ENCODE measurements at places on chromosomes 3 and 15. TPM values are rescaled to one million over a fixed set of nuclear protein-coding genes. Genes with fewer than 3 reads are reported as not detected.

SNX4 gene
- 33.9 TPM for total RNA-seq

WDR76 gene
- 81.1 TPM for total RNA-seq

CGNL1 gene
- total RNA-seq, result not detected

DNA sequence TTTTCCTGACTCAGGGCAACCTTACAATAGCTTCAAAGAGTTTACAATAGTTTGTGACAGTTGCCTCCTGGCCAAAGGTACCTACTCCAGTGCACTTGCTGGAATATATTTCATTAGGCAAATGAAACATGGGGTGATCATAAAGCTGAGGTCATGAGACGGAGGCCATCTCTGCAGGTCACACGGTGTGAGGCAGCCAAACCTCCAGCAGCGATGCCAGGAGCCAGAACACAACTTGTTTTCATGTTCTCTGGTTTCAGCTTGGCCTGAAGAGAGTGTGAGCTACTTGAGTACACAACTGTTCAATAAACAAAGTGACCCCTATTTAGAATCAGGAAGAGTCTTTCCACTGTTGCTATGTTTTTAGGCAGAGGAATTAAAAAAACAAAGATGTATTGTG lies 42.7 kb upstream of the PYGO1 start:
- DNase-seq, result no peak

CTDSPL gene
- 2.3 TPM for total RNA-seq

GRCh38 chr3:21645121-21645897 lies 105.7 kb downstream of the ZNF385D start:
- no peak for DNase-seq

DNA sequence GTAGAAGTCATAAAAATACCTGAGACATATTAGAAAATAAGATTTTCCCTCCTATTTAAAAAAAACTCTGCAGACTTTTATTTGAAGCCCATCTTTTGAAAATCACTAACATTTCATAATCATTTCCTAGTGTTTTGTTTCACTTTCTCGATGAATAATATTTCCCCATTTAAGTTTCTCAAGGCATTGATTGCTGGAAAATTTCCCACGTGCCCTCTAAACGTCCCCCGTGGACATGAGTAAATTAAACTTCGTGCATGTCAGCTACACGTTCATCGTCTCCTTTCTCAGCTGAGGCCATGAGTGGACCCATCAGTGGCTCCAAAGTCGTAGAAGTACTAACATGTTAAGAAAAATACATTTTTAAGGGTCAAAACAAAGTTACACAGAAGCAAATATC lies 2.0 kb upstream of the TM2D3 start:
- no peak for DNase-seq

LOXL1 gene
- total RNA-seq, result 2.4 TPM

MTFMT gene
- total RNA-seq, result 28.3 TPM

GRCh38 chr15:70154718-70155347 lies 57.1 kb upstream of the TLE3 start:
- DNase-seq, result no peak

KCNMB2 gene
- total RNA-seq, result not detected

GOLGA6B gene
- not detected for total RNA-seq

DNA sequence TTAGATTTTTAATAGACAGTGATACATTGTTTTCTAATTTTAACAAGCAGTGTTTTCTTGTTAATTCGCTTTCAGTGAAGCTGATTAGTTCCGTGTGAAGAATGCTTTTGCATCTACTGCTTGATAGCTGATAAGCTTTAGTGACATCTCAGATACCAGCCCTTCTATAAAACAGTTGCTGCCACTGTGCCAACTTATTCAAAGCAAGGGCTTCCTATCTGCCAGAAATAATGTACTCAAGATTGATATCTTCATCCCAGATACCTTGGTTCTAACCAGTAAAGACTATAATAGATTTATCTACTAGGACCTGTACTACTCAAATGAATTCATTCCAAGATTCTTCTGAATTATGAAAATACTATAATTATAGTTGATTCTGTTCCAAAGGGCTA lies 30.4 kb downstream of the RARB start:
- no peak for DNase-seq

GRCh38 chr3:160956785-160957184 lies 148.4 kb downstream of the B3GALNT1 start:
- DNase-seq, result no peak

WDR93 gene
- total RNA-seq, result not detected

- peak; percentile 54 for DNase-seq
These were observed 778 bp upstream of the AP4E1 start for GRCh38 chr15:50907601-50908208.

IQCF5 gene
- not detected for total RNA-seq

DNA sequence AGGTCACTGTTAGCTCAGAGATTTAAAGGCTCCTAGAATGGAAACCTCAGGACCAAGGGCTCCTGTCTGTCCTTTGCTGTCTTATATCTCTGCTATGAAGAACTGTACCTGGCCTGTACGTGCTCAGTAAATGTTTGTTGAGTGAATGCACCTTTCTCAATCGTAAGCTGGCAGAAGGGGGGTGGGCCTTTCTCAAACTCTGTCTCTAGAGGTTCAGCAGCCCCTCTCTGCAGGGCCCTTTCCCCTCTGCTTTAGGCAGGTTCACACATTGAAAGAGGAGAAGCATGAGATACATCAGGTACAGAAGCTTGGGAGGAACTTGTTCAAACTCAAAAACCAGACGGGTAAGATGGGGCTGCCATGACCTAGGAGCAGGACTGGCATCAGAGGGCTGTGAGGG lies 155.6 kb downstream of the GOLGA6L4 start:
- DNase-seq, result no peak

DNA sequence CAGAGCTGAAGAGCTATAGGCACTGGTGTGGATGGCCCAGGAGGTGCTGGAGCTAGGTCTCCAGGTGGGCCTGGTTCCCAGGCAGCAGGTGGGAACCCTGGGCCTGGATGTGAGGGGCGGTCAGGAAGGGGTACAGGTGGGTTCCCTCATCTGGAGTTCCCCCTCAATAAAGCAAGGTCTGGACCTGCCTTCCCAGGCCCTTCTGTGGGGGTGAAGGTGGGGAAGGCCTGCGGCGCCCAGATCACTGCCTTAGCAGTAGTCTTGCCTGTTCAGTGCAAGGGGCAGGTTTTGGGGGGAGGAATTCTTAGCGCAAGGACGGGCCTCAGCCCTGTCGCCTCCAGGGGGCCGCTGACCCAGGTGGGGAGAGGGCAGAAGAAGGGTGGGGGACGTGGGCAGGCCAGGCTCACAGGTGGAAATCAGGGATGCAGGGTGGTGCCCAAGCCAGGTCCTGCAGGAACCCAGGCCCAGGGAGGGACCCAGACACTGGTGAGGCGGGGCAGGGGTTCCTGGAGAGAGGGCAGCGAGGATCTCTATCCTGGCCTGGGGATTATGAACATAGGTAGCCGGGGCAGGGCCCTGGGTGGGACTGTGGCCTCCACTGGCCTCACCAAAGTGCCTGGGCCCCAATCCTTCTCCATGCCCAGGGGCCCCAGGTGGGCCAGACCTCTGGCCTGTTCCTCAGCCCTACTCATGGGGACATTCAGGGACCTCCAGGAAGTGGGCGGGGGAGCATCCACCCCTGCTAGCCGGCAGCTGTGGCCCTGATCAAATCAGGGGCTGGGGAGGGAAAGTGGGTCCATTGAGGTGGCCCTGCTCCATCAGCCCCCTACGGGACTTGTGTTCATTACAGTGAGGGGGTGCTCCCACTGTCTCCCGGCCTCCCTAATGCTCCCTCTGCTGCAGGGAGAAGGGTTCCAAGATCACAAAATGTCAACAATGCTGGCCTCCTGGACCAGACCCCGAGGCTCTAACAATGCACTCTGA lies 25.3 kb downstream of the HDAC11 start:
- DNase-seq, result no peak

MYLK gene
- not detected for total RNA-seq

DNA sequence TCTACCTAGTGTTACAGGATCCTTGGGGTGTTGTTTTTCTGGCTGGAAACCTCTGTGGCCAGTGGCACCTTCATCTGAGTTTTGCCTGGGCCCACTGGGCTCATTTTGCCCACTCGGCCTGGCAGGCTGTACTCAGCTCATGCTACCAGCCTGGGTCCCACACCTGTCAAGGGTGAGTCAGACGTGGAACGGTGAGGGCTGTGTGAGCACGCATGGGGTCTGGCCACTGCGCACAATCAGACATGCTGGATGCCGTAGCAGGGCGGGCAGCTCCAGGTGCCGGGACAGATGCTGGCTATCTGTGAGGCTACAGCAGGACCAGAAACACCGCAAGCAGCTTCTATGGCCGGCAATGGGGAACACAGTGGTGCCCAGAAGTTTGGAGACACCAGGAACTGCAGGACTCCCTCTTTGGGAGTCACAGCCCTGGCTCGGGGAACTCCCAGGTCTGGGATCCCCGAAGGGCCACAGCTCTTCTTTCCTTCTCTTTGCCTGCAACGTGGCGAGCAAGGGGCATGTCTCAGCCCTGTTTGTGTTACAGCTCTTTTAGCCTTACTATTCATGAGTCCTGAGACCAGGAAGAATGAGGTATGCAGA lies 35.9 kb upstream of the DNAJC13 start:
- DNase-seq, result no peak

- no peak for DNase-seq
These were observed 296.7 kb downstream of the PTPRG start for GRCh38 chr3:61858054-61858453.

GRCh38 chr15:58472221-58472620 lies 40.4 kb downstream of the LIPC start:
- DNase-seq, result no peak

ACSBG1 gene
- 0.24 TPM for total RNA-seq

DNA sequence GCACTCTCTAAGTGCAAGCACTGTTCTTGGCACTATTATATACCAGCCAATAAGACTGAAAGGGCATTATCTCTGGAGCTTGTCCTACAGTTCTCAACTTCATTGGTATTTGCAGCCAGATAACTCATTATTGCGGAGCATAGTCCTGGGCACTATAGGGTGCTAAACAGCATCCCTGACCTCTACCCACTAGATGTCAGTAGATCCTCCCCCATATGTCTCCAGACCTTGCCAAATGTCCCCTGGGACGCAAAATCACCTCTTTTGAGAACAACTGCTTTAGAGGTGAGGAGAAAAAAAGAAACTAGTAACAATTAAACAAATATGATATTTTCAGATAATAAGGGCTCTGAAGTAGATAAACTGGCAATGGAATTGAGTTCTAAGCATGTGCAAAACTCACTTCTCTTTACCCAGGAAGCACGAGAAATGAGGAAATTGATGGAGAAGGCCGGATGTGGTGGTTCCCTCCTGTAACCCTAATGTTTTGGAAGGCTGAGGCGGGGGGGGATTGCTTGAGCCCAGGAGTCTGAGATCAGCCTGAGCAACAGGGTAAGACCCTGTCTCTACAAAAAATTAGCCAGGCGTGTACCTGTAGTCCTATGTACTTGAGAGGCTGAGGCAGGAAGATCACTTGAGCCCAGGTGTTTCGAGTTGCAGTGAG lies 61.4 kb downstream of the FRMD4B start:
- no peak for DNase-seq

GRCh38 chr3:34185301-34185700 lies 386.9 kb downstream of the PDCD6IP start:
- DNase-seq, result no peak

GRCh38 chr3:120730576-120731542 lies 11.5 kb downstream of the RABL3 start:
- DNase-seq, result no peak

GRCh38 chr3:8113626-8114025 lies 388.0 kb upstream of the LMCD1 start:
- DNase-seq, result no peak
